Stimulated activated CD4-positive, alpha-beta T cell treated with anti-CD3 and anti-CD28 coated beads, Interleukin-12 subunit alpha, Interleukin-12 subunit beta, amount 100 ng/mL, for 4 hours (primary cell): ENCODE measurements at places on chromosomes 5 and 9.

- no peak for DNase-seq
Measured at GRCh38 chr5:161058781-161059180, 206.8 kb upstream of the ATP10B start.

DNA sequence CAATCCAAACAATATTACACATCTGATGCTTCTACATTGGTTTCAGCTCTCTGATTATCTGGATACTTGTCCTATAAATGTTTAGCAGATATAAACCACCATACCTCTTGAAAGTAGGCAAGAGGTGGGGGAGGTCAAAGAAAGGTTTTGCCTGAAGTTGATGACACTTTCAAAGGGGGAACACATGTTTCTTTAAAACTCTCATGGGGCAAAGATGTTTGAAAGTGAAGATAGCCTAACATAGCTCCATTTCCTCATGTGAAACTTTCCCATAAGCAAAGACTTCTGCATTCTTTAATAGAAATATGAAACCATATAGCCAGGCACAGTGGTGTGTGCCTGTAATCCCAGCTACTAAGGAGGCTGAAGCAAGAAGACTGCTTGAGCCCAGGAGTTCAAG, 62.1 kb downstream of the CETN3 start:
- DNase-seq: no peak

GRCh38 chr9:132348676-132349075, 6.1 kb downstream of the SETX start:
- no peak for DNase-seq

DNA sequence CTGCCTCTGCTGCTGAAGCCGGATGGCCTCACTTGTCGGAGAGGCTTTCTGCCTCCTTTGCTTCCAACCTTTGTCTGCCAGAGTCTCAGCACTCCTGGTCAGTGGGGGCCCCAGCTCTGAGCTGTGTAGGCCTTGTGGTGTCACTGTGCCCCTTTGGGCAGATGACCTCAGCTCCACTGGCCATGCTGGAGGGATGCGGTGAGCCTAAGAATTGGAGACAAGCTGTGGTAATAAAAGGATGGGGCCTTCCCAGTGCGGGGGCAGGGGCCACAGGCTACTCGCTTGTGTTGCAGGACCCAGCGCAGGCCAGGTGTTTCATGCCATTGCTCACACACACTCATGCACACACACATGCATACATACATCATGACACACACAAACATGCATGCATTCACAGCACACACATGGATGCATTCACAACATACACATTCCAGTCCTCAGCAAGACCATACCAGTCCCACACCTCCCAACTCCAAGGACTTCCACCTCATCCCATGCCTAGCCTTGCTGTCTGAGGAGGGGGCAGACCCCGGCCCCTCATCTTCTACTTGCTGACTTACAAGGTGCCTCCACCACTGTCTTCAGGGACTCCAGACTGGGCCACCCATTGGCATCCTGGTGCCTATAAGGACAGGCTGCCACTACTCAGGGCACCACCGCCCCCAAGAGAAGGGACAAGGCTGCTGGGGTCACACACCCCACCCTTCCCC, 237.7 kb downstream of the SYK start:
- no peak for DNase-seq

DNA sequence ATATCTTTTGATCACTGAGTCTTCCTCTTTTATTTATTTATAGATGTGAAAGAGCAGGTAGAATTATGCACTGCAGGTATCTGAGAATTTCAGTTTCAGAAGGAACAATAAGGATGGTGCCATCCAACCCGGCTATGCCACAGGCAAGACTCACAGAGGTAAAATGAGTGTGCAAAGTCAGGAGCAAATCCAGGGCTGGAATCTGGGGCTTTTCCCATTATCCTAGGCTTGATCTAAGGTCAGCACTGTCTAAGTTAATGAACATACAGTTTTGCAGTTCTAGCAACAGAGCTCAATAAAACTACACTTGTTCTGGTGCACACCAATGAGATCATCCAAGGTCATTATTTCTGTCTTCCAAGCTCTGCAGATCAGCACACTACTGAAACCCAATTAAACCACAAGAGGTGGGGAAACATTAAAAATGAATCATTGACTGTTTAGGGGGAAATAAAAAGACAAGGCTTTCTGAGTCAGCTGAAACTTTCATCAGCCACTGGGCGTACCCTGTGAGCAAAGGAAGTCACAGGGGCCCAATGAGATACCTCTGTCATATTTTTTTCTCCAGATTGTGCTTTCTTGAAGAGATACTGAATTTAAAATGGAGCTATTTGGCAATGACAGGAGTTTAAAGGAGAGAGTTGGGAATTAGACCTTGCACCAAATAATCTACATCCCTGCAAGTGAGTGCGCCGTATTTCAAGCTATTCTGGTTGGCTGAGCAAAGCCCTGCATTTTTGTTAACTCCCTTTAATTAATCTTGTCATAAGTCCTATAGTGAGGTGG, 662.2 kb upstream of the ZNF608 start:
- DNase-seq: no peak

DNA sequence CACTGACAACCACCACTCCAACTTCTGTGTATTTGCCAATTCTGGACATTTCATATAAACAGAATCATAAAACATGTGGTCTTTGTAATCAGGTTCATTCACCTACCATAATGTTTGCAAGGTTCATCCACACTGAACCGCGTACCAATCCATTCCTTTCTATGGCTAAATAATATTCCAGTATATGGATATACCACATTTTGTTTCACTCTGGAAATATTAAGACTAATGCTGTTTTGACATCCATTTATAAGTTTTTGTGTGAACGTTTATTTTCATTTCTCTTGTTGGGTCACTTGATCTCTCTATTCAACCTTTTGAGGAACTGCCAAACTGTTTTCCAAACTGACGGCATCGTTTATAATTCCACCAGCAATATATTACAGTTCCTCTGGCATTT, 26.3 kb upstream of the RNF38 start:
- no peak for DNase-seq

- no peak for DNase-seq
Measured at GRCh38 chr5:108320231-108320630, 61.7 kb downstream of the FBXL17 start.

GRCh38 chr5:6682239-6682638, 31.0 kb upstream of the TENT4A start:
- no peak for DNase-seq
